Caco-2 (cell line): ENCODE measurements at places on chromosomes 5 and 9. TPM values are rescaled to one million over a fixed set of nuclear protein-coding genes. Genes with fewer than 3 reads are reported as not detected.
A peak's percentile ranks its signal among the peaks of the same experiment; 100 is the strongest.

DNA sequence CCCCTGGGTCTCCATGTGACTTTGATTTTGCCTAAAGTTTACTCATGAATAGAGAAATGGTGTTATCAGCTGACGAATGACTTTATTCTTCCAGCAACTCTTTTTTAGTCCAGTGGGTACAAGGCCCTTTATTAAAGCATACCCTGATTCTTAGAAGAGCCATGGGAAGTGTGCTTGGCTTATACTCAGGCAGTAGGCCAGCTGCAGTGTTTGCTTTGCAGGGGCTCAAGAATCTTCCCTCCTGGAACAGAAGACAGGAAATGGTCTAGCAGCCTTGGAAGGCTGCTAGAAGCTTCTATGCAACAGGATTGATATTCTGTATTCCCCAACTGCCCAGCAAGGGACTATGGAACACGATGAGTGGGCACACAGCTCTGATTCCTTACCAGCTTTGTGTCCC lies 73.4 kb upstream of the PLPP6 start:
- no peaks in the 10 kb centered on the region for H3K27me3 ChIP-seq
- no peak for DNase-seq
- H3K4me1 ChIP-seq: no peaks in the 10 kb centered on the region; the same call in 1 of the 2 replicates

DNA sequence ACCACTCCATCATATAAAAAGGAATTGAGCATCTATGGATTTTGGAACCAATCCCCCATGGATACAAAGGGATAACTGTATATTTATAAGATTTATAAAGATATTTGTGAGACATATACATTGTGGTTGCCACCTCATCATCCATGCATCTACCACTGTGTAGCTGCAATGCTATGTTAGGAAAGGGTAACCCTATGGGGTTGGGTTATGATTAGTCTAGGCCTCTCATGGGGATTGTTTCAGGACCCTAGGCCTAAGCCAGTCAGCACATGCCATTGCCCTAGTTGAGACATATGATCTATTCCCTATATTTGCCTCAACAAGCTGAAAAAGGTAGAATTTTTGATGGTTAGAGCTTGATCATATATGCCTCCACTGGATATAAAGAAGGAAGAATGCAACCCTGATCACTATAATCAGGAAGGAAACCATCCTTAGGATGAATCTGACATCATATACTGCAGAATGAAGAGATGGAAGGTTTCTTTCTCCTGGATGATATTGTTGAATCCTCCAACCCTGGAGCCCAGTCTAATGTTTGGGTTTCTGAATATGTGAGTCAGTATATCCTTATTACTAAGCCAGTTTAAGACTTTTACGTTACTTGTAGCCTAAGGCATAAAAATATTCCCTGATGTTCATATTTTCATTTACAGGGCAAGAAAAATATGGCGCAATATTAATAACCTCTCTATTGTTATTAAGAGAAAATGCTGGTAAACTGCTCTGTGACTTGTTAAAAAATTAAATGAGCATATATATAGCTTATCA lies 94.2 kb downstream of the ADAMTS19 start:
- no peaks in the 10 kb centered on the region for H3K36me3 ChIP-seq
- H3K27ac ChIP-seq: no peak overlapping the region
- H3K4me1 ChIP-seq: no peaks in the 10 kb centered on the region
- no peak overlapping the region for H3K4me3 ChIP-seq
- H3K27me3 ChIP-seq: no peaks in the 10 kb centered on the region

DNA sequence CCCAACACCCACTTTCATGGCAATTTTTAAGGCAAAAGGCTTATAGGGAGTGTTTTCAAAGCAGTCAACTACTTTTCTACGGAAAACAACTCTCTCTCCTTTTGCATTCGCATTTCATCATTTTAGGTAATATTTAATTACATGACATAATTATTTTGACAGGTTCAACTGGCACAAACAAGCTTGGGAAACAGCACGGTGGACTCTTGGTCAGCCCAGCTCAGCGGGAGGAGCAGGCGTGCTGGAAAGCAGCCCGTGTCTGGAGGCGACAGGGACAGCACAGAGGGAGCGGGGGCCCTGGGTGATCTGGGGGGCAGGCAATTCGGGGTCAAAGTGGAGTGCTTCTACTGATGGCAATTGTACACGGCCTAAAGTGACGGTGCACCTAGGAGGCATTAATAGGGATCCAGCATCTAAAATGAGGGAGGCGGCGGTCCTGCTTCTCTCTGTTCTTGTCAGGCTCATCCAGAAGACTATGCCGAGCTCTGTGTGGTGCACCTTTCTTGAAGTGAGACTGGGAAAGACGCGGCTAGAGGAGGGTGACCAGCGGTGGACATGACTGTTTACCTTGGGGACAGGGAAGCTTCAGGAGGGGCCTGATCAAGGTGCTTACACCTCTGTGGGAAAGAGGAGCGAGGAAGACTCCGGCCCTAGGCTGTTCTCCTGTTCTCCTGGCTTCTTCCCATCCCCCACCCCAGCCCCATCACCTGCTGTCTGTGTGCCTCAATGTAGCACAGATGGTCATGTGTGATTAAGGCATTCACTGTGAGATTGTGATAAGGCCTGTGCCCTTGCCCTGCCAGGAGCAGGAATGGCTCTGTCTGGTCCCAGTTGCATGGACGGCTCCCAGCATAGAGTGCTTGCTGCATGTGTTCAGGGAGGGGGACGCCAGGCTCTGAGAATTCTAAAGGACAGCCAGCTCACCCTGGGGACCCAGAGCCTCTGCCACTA lies 3.4 kb downstream of the MYMK start:
- no peak overlapping the region for H3K27ac ChIP-seq
- H3K4me3 ChIP-seq: no peak overlapping the region
- no peaks in the 10 kb centered on the region for H3K27me3 ChIP-seq
- H3K36me3 ChIP-seq: no peaks in the 10 kb centered on the region
- H3K4me1 ChIP-seq: no peaks in the 10 kb centered on the region

- H3K27me3 ChIP-seq: no peaks in the 10 kb centered on the region; the same call in 1 of the 2 replicates
- no peaks in the 10 kb centered on the region for H3K36me3 ChIP-seq
- no peak for DNase-seq
- H3K4me3 ChIP-seq: no peak overlapping the region
- peaks cover 55% of the 10 kb centered on the region for H3K4me1 ChIP-seq
- H3K27ac ChIP-seq: peak overlapping the region; percentile 0
Observed at GRCh38 chr5:56465769-56466135, 232.6 kb upstream of the ANKRD55 start.

DNA sequence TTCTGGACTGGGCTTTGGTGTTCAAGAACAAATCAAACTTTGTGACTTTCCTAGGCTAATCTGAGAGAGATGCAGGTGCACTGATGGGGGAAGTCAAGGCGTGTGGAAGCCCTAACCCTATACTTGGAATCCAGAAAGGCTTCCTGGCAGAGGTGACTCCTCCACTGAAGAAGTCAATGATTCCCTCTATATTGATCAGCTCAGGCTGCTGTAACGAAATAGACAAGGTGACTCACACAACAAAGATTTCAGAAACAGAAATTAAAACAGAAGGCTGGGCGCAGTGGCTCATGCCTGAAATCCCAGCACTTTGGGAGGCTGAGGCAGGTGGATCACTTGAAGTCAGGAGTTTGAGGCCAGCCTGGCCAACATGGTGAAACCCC lies 69.6 kb upstream of the GGTA1 start:
- DNase-seq: no peak
- no peaks in the 10 kb centered on the region for H3K27me3 ChIP-seq
- no peaks in the 10 kb centered on the region for H3K4me1 ChIP-seq
- no peaks in the 10 kb centered on the region for H3K36me3 ChIP-seq

DNA sequence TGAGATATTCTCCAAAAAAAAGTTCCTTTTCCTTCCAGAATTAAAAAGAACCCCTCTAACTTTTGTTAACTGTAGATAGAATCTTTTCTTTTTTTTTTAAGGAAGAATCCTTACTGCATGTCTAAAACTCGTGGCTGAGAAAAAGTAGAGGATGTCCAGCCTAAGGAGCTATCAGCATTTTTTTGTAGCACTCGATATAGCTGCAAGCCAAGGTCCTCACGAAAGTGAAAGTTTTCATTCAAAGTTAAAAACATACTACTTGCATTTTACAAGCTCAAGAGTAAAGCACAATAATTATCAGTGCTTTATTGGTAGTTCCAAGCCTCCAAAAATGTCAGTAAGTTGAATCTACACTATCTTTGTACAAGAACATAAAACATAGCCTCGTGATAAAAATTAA lies 28.7 kb upstream of the ZSWIM6 start:
- peaks cover 66% of the 10 kb centered on the region for H3K4me1 ChIP-seq
- no peaks in the 10 kb centered on the region for H3K36me3 ChIP-seq
- no peak overlapping the region for H3K27ac ChIP-seq
- H3K27me3 ChIP-seq: no peaks in the 10 kb centered on the region

DNA sequence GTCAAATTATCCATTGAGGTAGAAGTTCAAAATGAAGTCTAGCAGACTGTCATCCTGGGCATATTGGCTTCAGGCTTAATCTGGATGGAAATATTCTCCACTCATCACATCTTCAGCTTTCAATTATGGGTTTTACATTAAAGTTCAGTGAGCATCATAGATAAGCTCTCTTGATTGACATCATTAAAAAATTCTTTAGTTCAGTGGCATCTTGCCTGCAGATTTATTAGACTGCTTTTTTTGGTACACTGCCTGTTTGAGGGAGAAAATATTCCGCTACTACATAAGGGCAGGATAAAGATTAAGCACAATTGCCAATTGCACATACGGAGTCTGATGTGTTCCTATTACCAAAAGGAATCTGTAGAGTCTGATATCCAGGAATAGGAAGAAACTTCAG lies 2353.8 kb downstream of the MAT2B start:
- H3K4me1 ChIP-seq: no peaks in the 10 kb centered on the region
- H3K36me3 ChIP-seq: no peaks in the 10 kb centered on the region
- no peak overlapping the region for H3K27ac ChIP-seq
- DNase-seq: no peak
- H3K4me3 ChIP-seq: no peak overlapping the region

- no peaks in the 10 kb centered on the region for H3K27me3 ChIP-seq
- H3K27ac ChIP-seq: no peak overlapping the region
- H3K4me1 ChIP-seq: no peaks in the 10 kb centered on the region
- DNase-seq: no peak
- H3K36me3 ChIP-seq: no peaks in the 10 kb centered on the region
Observed at GRCh38 chr5:2184026-2184366, 301.3 kb upstream of the IRX4 start.

The IFNB1 gene
- not detected in 2 replicates for total RNA-seq

The COL5A1 gene
- 4.8 and 5.7 TPM in 2 replicates for total RNA-seq

The OBP2A gene
- total RNA-seq: not detected in 2 replicates

The C9orf153 gene
- 0.21 TPM in 1 of 2 replicates, not detected in the other for total RNA-seq

The TRIM32 gene
- 20.3 and 22.3 TPM in 2 replicates for total RNA-seq

The PTPRD gene
- total RNA-seq: 55.9 and 70.1 TPM in 2 replicates

The BTNL3 gene
- 0.14 TPM in 1 of 2 replicates, not detected in the other for total RNA-seq

The MYO10 gene
- 67.6 and 73.3 TPM in 2 replicates for total RNA-seq

The ADCY2 gene
- total RNA-seq: not detected in 2 replicates

The SLC34A3 gene
- total RNA-seq: 0.19 TPM in 1 of 2 replicates, not detected in the other

The SOHLH1 gene
- total RNA-seq: 42.6 and 44.9 TPM in 2 replicates
